NCI-H446 treated with DMSO at 0.1 percent for 48 hours (cell line): ENCODE measurements at places on chromosomes 13 and 19.
A peak's percentile ranks its signal among the peaks of the same experiment; 100 is the strongest.

DNA sequence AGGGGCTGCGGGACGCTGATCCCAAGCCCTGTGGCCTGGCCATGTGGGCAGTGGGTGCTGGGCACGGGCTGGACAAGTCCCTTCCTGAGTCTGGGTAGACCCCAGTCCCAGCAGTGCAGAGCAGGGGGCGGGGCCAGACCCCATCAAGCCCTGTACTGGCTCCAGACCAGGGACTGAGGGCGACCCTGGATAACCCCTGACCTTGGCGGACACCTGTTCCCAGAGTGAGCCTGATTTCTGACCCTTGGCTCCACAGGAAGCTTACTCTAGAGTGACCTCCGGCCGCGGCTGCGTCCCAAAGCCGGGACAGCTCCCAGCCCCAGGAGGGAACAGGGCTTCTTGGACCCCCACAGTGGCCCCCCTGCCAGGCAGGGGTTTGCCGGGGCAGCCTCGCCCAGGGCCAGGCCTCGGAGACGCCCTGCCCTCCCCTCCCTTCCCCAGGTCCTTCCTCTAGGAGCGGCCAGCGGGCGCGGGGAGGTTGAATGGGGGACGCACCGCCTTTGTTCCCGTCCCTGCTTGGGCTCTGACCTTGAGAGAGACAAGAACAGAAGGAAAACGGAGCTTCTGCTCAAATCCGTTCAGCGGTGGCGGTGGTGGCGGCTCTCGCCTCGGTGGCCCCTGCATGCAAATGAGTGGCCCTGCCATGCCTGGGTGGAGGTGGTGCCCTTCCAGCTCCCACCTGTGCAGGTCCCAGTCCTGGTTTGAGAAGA, 2.3 kb upstream of the EFNA2 start:
- DNase-seq, result no peak

GRCh38 chr19:3045885-3046697, 16.2 kb downstream of the TLE5 start:
- no peak for DNase-seq

DNA sequence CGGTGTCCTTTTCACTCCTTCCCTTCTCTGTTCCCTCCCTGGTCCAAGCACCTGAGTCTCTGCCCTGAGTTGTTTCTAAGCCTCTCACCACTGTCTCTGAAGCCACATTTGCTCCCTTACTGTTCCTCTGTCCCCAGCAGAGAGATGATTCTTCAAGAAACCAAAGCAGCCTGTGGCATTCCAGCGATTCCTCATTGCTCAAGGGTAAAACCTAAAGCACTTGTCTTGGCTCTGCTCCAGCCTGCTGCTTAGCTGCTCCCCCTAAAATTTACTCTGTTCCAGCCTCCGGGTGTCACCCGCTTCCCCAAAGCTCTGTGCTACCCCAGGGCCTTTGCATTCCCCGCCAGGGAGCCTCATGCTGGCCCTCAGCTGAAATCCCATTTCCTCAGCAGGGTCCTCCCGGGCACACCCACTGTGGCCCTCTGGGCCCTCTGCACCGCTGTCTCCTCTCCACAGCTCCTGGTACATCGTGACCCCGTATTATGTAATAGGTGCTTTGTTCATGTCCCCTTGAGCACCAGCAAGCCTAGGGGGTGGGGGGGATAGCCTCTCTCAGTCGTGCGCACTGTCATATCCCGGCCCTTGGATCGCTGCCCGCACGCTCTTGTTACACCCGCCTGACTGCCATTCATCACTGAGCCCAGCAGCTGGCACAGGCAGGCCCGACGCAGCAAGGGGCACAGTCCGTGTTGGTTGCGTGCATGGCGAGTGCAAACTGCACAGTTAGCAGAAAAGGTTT, 15.8 kb downstream of the TECR start:
- DNase-seq, result peak; percentile 64

DNA sequence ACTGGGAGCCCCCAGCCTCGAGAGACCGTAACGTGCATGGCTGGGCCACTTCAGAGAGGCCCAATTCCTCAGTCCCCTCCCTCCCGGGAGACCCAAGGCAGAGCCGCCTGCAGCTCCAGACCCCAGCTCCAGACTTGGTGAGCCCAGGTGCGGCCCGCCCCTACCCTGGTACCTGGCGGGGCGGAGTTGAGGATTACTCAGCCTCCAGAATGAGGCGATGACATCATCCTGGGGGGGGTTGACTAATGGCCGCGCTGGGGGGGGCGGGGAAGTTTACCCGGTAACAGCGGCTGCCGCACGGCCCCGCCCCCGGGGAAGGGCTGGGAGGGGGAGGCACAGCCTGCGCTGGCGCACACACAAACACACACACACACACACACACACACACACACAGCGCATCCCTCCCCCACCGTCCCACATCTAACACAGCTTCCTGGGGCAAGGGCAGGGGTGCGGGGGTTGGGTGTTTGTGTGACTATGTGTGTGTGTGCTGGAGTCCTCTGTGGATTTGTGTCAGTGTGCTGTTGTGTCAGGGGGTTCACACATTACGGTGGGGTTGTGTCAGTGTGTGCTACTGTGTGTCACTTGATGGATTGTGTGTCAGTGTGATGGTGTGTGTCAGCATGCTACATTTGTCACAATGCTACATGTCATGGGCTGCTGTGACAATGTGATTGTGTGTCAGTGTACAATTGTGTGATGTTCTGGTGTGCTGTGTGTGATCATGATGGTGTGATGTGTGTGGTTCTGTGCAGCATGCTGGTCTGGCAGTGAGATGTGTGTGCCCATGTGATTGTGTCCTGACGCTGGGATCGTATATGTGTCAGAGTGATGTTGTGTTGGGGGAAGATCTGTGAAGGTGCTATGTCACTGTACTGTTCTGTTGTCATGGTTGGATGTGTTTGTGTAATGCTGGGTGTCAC, 10.3 kb upstream of the BBC3 start:
- DNase-seq, result peak; percentile 47

DNA sequence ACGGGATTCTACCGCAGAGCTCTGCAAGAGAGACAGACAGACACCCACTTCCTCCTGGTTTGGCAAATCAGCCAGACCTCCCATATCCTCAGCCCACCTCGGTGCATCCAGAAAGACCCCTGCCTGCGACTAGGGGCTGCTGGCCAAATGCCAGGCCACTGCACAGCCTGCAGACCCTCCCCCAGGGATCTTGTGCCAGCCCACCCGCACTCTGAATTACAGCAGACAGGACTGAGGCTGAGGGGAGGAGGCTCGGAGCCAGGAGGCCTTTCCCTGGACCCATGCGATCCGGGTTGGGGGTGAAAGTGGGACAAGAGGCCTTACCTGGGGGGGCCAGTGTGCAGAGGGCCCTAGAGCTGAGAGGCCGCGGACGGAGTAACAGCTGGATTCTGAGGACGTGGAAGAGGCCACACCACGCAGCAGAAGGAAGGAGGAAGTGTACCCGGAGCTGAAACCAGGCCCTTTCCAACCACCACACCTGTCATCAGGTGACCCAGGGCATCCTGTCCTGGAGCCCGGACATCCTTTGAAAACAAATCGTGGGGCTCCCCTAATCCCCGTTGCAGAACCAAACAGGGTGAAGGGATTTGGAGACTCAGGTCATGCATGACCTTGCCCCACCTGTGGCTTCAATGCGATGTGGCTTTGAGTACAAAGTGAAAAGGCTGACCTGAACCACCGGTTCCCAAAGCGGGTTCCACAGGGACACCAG, 993 bp downstream of the FUT6 start:
- no peak for DNase-seq

DNA sequence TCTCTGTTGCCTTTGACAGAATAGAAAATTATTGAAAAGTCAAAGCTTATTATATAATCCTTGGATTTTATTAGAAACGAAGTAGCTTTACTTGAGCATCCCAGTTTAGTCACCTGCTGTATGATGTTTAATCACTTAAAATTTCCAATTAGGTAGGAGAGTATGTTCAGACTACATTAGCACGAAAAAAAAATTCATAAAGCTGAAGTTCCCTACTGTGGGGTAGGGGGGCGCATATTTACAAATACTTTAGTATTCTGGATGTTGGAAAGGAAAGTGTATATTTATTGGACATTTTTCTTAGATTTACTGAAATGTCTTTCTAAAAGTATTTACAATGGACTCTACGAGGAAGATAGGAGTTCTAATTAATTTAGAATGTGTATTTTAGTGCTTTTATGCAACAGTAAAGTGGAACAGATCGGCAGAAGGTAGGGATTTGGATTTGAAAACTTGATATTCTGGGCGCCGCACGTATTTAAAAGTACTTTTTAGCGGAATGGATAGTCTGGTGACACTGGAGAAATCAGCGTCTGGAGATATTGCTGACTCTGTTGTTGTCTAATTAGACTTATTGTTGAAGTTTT, 1.9 kb downstream of the CDK8 start:
- no peak for DNase-seq
